Stimulated activated CD4-positive, alpha-beta T cell treated with anti-CD3 and anti-CD28 coated beads, TNF-alpha, amount 100 ng/mL, for 48 hours (primary cell): ENCODE measurements at places on chromosomes 3 and 15.

DNA sequence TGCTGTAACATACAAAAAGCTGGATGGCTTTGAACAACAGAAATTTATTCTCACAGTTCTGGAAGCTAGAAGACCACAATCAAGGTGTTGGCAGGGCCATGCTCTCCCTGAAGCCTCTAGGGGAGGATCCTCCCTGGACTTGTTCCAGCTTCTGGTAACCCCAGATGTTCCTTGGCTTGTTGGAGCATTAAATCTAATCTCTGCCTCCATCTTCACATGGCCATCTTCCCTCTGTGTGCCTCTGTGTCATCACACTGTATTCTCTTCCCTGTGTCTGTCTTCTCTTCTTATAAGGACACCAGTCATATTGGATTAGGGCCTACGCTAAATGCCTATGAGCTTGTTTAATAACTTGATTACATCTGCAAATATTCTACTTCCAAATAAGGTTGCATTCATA, 109.5 kb downstream of the STAG1 start:
- no peak for DNase-seq

DNA sequence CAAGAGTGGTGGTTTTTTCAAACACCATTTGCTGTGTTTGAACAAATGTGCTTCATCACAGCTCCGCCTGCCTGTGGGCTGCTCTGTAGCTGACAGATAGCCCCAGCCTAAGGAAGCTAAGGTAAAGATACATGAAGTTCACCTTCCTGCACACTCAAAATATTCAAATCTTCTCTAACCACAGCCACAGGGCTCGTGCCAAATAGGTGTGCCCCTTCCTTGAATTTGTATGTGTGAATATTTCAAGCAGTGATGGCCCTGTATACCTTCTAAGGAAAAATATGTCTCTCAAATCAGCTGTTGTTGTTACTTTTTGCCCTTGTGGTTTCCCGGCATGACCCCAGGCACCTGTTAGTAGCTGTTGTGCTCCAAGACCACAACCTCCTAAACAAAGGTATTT, 92.8 kb downstream of the CCNL1 start:
- no peak for DNase-seq

GRCh38 chr3:173639098-173639497, 241.6 kb downstream of the NLGN1 start:
- DNase-seq = no peak

- no peak for DNase-seq
Measured at GRCh38 chr15:50246631-50247030, 18.9 kb downstream of the HDC start.

GRCh38 chr15:90062462-90062932, 39.8 kb downstream of the IDH2 start:
- DNase-seq = no peak

- no peak for DNase-seq
Measured at GRCh38 chr3:56323986-56324420, 144.3 kb downstream of the ERC2 start.

DNA sequence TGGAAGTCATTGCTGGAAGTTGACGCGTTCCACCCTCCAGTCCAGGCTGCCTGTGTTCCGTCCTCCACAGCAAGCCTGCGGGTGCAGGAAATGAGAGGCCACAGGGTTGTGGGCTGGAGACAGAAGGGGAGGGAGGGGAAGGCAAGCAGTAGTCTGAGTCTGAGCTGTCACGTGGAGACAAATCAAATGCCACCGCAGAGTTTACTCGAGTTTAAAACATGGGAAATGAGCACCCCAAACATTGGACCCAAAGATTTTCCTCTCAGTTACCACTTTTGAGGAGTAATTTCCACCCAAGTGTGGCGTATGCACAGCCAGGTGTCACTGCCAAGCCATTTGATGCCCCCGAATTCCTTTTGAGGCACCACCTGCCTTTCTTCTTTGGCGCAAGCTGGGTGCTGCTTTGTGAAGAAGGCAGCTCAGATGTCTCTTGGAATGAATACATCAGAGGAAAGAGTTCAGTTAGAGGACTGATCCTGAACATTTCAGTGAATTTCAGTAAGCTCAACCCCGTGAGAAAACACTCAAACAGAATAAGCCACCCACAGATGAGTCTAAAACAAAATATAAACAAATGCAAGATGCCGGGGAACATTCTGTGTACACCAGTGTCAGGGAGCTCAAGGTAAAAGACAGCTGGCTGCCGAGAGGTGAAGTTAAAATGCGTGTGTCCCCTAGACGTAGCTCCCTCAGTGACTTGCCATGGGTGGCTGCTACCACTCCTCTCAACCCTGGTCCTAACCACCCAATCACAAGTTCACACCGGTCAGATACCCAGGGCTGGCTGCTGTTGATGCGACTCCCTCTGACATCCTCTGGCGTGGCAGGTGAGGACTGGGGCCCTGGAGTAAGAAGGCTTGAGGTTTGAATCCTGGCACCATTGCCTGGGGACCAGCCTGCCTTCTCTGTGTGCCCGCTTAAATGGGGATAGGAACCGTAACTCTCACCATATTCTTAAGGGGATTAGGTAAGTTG, 203.8 kb downstream of the UACA start:
- DNase-seq = peak; percentile 39

- DNase-seq = no peak
Measured at GRCh38 chr3:57234613-57235575, 7.4 kb downstream of the APPL1 start.

- DNase-seq = no peak
Measured at GRCh38 chr3:52099001-52099401, 42.6 kb upstream of the DUSP7 start.

GRCh38 chr15:59322056-59322759, 50.5 kb downstream of the MYO1E start:
- DNase-seq = no peak

GRCh38 chr15:66214246-66214645, 39.3 kb downstream of the MEGF11 start:
- no peak for DNase-seq

DNA sequence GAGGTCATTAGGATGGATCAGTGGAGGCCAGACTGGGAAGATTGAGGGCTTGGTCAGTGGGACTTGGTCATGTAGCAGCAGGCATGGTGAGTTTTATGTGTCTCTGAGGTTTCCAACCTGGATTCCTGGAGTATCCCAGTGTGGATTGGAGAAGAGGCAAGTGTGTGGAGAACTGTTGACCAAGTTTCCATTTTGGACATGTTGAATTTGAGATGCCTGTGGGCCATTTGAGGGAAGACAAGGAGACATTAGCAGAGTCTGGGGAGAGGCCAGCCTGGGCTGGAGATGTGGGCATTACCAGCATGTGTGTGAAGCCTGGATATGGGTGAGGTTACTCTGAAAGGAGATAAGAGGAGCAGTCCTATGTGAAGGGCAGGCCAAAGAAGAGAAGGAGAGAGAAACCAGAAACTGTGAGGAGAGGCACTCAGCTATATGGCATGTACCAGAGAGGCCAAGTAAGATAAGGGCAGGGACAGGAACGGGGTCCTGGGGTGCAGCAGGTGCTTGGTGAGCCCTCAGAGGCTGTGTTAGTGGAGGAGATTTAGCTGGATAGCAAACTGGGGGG, 4.3 kb downstream of the SLC25A38 start:
- DNase-seq = no peak

GRCh38 chr15:29805043-29805707, 17.1 kb downstream of the TJP1 start:
- DNase-seq = no peak

DNA sequence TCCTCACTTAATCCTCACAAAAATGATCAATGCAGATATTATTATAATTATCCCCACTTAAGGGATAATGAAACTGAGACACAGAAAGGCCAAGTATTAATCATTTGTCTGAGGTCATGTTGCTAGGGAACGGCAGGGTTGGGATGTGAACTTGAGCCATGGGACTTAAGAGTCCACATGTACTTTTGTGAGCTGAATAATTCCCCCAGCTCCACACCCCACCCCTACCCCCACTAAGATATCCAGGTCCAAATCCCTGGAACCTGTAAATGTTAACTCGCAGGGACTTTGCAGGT, 290.5 kb upstream of the GADL1 start:
- DNase-seq = no peak
